ENCODE measurements at places on chromosomes 4 and X. TPM values are rescaled to one million over a fixed set of nuclear protein-coding genes. Genes with fewer than 3 reads are reported as not detected.

GPR173 gene
- 7.6 TPM for total RNA-seq

NPNT gene
- total RNA-seq = 5.8 TPM

RHOXF2B gene
- total RNA-seq = not detected

FGF13 gene
- total RNA-seq = 19.8 TPM

APELA gene
- total RNA-seq = not detected

FAM241A gene
- 5.1 TPM for total RNA-seq

MAGEC3 gene
- total RNA-seq = not detected

CLGN gene
- 1.1 TPM for total RNA-seq

GABRB1 gene
- not detected for total RNA-seq

NKX3-2 gene
- not detected for total RNA-seq

USP51 gene
- total RNA-seq = 3.5 TPM

MAGEB1 gene
- not detected for total RNA-seq

TRPC3 gene
- 11.8 TPM for total RNA-seq

RAB33A gene
- 1.9 TPM for total RNA-seq

CLIC2 gene
- 16.7 TPM for total RNA-seq

C4orf54 gene
- not detected for total RNA-seq

SPANXA1 gene
- total RNA-seq = not detected

CYLC1 gene
- not detected for total RNA-seq

PAGE2B gene
- not detected for total RNA-seq

TRIM61 gene
- 2.6 TPM for total RNA-seq

EXOC1L gene
- total RNA-seq = not detected

P2RY10 gene
- total RNA-seq = 0.39 TPM

GAGE12D gene
- not detected for total RNA-seq

TRIM60 gene
- total RNA-seq = not detected

AMTN gene
- not detected for total RNA-seq

PASD1 gene
- not detected for total RNA-seq

NXF2 gene
- total RNA-seq = not detected

HEPH gene
- 15.7 TPM for total RNA-seq

F8A3 gene
- 3.5 TPM for total RNA-seq

AWAT1 gene
- not detected for total RNA-seq

P2RY4 gene
- 1.7 TPM for total RNA-seq

CT45A10 gene
- total RNA-seq = not detected

PLP2 gene
- 141 TPM for total RNA-seq

GAGE12J gene
- not detected for total RNA-seq

HAND2 gene
- 0.21 TPM for total RNA-seq

RS1 gene
- not detected for total RNA-seq

UGT2B17 gene
- 0.23 TPM for total RNA-seq

MAGEA12 gene
- total RNA-seq = not detected

IL3RA gene
- total RNA-seq = 7.4 TPM

GAB1 gene
- 42.4 TPM for total RNA-seq

ERCC6L gene
- 0.26 TPM for total RNA-seq

Measured in ureter (tissue), 1 donor.